Motor neuron (in vitro differentiated cells): ENCODE measurements at places on chromosomes 5 and 9. TPM values are rescaled to one million over a fixed set of nuclear protein-coding genes. Genes with fewer than 3 reads are reported as not detected.

DNA sequence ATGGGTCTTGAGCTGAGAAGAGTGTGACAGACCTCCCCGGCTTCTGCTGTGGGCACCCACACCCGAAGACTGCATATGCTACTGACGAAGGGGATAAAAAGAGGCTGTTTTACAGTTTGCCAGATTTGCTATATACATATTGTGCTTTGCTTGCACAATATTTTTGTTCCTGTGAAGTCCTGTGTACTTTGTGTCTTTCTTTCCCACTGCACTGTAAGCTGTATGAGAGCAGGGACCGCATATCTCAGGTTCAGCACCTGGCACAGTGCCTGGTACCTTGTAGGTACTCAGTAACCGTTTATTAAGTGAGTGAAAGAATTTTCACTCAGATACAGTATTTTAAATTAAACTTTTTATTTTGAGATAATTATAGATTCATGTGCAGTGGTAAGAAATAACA is 8.2 kb upstream of the GARNL3 start:
- ATAC-seq = no peak

CEL gene
- total RNA-seq = 0.57 and 1.0 TPM in 2 replicates

DNA sequence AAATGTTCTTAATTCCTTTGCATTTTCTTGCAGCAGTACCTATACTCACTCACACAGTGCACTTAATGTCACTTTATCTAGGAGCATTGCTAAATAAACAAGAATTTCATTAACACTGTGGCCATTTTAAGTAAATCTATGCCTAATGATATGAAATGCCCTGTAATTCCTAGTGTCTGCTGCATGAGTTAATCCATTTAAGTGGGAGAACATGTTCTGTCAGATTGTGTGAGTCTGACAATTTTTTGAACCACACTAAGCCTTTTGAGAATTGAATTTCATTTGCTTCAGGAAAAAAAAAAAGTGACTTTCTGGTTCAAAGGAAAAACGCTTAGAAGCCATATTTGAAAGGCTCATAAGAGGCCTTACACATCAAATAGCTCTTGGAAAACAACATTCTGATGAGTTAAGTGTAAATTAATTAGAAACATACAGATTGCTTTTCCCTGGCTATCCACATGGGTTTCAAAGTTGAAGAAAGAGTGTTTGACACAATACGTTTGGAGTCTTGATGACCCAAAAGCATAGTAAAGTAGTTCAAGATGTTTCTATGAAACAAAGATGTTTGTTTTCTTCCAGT is 446.7 kb upstream of the GRAMD2B start:
- ATAC-seq = no peak

SV2C gene
- total RNA-seq = 0.45 and 2.8 TPM in 2 replicates

DNA sequence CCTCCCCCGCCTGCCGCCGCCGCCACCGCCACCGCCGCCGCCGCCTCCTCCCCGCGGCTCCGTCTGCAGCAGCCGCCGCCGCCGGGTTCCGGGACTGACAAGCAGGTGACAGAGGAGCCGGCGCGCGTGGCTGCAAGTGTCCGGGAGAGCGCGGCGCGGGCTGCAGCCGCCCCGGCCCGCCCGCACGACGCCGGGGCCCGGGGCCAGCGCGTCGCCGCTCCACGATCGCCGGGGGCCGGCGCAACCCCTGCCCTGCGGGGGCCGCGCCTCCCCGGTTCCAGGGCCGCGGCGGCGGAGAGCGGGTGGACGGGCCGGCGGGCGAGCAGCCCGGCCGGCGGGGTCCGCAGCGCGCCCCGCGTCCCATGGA is 343 bp downstream of the LMX1B start:
- ATAC-seq = no peak

MARCOL gene
- total RNA-seq = 0.32 TPM in 1 of 2 replicates, not detected in the other

DNA sequence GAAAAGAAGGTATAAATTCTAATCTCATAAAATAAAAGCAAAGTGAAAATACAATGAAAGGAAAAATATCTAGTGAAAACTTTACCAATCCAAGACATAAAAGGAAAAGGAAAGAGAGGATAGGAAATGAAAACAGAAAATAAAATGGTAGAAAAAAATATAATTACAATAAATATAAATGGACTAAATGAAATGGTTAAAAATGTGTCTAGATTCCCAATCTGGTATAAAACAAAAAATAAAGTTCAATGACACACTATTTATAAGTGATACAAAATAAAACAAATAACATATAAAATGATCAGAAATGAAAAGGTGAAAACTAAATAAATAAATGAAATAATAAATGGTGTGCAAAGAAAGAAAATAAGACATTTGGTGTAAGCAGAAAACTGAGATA is 516.4 kb upstream of the RORB start:
- no peak for ATAC-seq

ERAP2 gene
- total RNA-seq = 0.87 and 1.3 TPM in 2 replicates

GRCh38 chr5:9605041-9605838 is 24.9 kb downstream of the TAS2R1 start:
- no peak for ATAC-seq

NRG2 gene
- total RNA-seq = 0.71 and 1.6 TPM in 2 replicates

RANBP3L gene
- total RNA-seq = 0.27 and 0.81 TPM in 2 replicates

GRCh38 chr9:92781899-92782298 is 17.3 kb upstream of the BICD2 start:
- ATAC-seq = no peak

DNA sequence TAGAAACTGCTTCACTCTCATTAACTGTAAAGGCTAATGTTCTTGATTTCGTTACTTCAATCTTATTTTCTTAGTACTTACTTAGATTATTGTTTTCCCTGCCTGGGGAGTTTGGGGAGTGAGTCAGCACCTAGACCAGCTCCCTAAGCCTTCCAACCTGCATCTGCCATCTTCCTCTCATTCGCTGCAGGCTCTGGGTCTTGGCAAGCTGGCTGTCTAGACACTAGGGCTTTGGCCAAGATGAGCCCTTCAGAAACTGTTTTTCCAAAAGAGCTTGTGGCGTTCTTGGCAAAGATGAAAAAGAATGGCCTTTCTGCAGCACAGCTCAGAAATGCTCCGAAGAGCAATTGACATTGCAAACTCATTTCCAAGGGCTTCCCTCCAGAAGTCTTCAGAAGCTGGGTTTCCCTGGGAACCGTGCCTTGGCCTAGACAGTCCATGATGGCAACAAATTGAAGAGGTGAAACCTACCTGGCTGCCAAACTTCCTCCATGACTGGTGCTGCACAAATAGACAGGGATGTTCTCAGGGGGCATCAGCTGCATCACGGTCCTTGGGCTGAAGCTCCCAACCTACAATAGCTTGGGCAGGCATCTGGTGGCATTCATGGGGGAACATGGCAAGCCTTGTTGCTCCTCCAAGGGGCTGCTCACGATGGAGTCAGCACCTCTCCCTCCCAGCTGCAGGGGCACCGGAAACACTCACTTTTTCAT is 76.6 kb downstream of the NSUN2 start:
- no peak for ATAC-seq

TMEM171 gene
- 7.4 and 8.0 TPM in 2 replicates for total RNA-seq

GRCh38 chr5:20291766-20292165 is 303.8 kb upstream of the CDH18 start:
- no peak for ATAC-seq

GPBP1 gene
- total RNA-seq = 86.4 and 102 TPM in 2 replicates

GRCh38 chr5:1652873-1653697 is 129.3 kb upstream of the LPCAT1 start:
- ATAC-seq = peak; percentile 73

- ATAC-seq = no peak
These were observed 182.8 kb upstream of the GDNF start for GRCh38 chr5:38022631-38023030.

PCDHGA11 gene
- total RNA-seq = 2.8 and 3.5 TPM in 2 replicates

GPR151 gene
- 0.22 and 0.44 TPM in 2 replicates for total RNA-seq

DNA sequence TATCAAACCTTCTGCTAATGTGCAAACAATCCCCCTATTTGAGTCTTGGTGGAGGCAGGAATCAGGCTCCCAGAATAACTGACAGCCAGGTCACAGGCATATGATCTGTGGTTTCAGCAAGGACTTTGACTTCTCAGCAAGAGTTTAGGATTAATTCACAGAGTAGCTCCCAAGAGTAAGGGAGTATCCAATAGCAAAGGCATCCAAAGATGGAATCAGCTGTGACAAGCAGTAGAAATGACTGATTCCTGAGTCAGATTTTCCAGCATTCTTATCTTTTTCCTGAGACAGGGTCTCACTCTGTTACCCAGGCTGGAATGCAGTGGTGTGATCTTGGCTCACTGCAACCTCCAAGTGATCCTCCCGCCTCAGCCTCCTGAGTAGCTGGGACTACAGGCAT is 108.3 kb downstream of the EPB41L4A start:
- ATAC-seq = no peak

DNA sequence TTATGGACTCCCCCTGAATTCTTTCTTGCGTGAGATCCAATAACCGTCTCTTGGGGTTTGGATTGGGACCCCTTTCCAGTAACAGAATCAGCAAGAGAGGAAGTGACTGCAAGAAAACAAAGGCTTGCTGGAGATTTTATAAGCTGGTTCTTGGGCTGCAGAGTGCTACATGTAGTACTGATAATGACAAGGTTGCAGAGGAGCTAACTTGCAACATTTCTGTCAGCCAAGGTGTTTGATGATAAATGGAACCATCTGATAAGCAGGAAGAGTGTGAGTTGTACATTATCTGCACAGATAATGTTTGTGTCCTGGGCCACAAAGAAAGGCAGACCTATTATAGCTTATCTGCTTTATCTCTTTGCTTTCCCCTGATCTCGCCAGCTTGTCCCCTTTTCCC is 37.1 kb downstream of the DNAJB5 start:
- ATAC-seq = no peak

DNA sequence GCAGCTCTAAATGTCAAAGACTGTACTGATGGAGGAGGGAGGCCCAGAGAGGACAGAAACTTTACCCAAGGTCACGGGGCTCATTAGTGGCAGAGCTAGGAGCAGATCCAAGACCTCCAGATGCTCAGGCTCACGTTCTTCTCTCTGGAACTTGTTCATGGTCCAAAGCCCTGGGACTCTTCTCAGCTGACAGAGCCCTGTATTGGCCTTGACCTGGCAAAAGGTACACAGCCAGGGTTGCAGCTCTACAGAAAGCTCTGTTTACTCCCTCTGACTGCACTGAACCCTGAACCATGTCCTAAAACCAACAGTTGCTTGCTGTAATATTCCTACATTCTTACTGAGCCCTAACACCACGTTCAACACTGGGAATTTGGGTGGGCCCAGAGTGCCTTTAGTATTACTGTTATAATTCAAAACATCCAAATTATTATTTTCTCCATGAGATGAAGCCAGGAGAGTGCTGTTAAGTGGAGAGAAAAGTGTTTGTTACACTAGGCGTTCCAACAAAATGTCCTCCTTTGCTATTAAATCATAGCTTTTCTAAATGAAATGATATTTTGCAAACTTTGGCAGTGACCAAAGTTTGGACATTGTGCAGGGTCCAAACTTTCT is 602.4 kb upstream of the CLINT1 start:
- no peak for ATAC-seq

FGF18 gene
- total RNA-seq = 0.62 and 0.78 TPM in 2 replicates

DNA sequence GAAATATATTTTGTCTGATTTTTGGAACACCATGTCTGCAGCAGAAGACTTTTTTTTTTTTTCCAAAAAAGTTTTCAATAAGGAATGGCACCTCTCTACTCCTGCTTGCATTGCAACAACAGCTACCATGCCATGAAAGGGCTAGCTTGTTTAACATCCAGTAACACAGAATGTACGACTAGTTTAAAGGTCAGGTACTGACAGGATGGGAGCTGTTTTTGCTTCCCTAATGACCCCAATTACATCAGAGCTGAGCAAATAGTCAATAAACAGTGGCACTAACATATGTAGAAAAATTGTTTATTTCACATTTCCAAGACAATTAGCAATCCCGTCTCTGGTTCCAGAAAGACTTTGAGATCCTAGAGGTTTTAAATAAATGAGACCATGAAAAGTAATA is 693.8 kb downstream of the NR2F1-AS1 start:
- ATAC-seq = no peak

ADCY2 gene
- total RNA-seq = 83.3 and 108 TPM in 2 replicates

DNA sequence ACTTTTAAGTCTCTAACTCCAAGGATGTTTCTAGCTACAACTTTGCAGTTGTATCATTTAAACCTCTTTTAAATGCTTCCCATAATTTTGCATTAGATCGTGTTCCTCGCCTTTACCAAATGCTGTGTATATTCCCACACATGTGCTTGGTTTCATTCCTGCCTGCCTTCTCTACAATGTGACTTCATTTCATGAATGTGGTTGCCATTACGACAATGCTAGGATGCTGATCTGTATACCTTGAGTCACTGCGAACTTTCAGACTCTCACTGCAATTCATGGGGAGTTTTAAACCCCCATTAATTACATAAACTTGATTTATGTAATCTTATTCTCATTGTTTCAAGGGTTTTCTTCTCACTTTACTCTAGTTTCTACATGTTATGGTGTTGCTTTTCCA is 50.3 kb downstream of the UBE2QL1 start:
- peak; percentile 92 for ATAC-seq

DNA sequence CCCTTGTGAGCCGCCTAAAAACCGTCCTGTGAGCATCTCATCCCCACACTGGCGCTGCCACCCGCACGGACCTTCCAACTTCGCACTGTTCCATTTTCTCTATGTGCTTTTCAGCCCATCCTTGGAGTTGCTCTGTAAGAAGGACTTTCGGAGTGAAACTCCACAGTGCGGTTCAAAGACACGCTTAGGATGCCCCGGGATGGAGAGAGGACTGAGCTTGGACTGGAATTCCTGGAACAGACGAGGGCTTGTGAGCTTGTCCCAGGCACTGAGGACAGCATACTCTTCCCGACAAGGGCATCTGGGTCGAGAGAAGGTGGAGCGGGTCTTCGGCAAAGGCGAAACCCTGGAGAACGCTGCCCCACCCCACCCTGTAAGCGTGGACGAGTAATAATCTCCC is 187.8 kb downstream of the MEF2C start:
- no peak for ATAC-seq

GRCh38 chr5:178392386-178392785 is 159.8 kb upstream of the PHYKPL start:
- ATAC-seq = no peak

CEP78 gene
- 20.8 and 21.8 TPM in 2 replicates for total RNA-seq

DNA sequence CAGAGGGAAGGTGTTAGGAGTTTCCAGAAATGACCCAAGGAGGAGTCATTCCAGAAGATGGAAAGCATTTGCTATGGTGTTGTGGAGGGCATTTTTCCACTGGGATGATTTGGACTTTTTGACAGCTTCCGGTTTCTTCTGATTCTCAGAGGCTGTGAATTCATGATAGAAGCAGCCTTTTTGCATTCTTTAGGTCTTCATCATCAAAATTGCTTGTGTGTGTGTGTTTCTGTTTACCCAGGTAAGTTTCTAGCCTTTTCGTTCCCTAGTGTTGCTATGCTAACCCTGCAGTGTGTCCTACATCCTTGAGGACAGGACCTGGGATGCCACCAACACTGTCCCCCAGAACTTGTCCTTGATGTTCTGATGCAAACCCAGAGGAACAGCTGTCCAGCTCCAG is 19.6 kb downstream of the IRX1 start:
- no peak for ATAC-seq

- ATAC-seq = no peak
These were observed 3.6 kb upstream of the FAM163B start for GRCh38 chr9:133612816-133613215.

DNA sequence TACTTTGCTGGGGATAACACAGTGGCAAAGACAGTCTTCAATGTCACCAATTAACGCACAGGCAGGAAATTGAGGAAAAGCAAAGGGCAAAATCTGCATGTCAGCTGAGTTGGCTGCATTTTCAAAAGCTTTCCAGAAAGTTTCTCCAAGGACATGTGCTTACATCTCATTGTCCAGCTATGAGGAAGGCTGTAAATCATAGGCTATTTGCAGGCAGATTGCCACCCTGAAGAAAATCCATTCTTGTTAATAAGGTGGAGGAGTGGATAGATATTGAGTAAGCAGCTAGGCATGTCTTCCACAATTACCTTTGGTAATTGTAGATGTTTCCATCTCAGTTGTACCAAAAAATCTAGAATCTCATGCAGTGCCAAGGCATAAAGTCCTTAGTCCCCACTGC is 278.0 kb upstream of the NUDT12 start:
- no peak for ATAC-seq

PCDHAC2 gene
- total RNA-seq = 3.1 and 3.9 TPM in 2 replicates
